ENCODE measurements at places on chromosomes 1 and 21. TPM values are rescaled to one million over a fixed set of nuclear protein-coding genes. Genes with fewer than 3 reads are reported as not detected.

DNA sequence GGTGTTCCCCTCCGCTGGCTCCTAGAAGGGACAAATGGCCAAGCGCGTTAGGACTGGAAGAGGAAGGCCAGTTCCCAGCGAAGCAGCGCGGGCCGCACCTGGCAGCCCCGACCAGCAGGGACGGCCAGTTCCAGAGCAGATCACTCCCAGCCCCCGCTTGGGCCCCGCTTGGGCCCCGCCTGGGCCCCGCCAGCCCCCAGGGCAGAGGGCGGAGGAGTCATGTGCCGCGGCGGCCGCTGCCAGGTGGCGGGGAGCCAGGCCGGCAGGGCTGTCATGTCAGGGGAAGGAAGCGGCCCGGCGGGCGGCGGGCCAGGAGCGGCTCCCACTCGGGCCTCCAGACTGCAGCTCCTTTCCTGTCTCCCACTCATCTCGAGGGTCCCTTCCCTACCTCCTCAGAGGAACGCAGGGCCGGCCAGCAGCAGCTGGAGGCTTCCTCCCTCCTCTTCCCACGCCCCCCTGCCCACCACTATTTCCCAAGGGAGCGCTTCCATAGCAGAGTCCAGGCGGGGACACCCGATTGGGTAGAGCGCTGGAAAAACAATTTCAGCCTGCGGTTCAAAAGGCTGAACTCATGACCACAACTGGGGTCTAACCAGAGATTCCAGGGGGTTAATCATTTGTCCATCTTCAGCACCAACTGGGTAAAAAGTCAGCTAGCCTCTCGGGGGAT is 16.5 kb downstream of the ZNF697 start:
- peak; percentile 91 for DNase-seq

GRCh38 chr1:156336242-156336641 is 1.9 kb downstream of the CCT3 start:
- no peak for DNase-seq

- no peak for DNase-seq
Observed at GRCh38 chr1:53467391-53467790, 8.2 kb downstream of the DMRTB1 start.

- no peak for DNase-seq
Observed at GRCh38 chr1:98437540-98437939, 224.0 kb upstream of the SNX7 start.

DNA sequence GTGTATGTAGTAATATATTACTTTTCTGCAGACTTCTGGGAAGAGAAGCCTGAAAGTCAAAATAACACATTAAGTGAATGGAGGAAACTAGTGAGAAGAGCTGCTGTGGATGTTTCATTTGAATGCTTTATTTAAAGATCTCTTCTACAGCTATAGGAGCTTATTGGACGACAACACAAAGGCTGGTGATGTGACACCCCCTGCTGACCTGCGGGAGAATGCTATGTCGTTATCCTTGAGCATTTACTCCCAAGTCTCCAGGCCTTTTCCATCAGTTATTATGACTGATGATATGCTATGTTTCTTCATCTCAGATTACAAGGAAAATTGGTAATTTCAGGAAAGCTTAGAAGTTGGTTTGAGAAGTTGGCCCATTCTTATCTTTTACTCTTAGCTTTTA is 22.3 kb upstream of the PLA2G4A start:
- DNase-seq, result peak; percentile 23

GRCh38 chr1:151513626-151514121 is 2.5 kb downstream of the CGN start:
- peak; percentile 57 for DNase-seq

DNA sequence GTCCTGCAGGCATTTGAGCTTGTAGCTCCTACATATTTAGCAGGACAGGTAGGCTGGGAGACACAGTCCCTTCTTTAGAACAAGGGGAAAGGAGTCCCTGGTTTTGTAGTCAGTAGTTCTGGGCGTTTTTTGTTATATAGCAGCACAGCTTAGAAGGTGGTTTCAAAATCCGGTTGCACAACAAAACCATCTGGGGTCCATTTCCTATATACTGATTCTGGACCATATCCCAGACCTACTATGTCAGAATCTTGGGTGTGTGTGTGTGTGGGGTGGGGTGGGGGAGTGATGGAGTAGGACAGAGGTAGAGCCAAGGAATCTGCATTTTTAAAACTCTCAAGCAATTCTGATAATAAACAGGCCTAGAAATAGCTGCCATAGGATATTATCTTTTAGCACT is 21.6 kb downstream of the METTL13 start:
- DNase-seq, result peak; percentile 51

GRCh38 chr1:40014812-40015594 is 25.5 kb upstream of the CAP1 start:
- DNase-seq, result no peak

GRCh38 chr21:45243603-45244002 is 44.1 kb downstream of the POFUT2 start:
- no peak for DNase-seq

DNA sequence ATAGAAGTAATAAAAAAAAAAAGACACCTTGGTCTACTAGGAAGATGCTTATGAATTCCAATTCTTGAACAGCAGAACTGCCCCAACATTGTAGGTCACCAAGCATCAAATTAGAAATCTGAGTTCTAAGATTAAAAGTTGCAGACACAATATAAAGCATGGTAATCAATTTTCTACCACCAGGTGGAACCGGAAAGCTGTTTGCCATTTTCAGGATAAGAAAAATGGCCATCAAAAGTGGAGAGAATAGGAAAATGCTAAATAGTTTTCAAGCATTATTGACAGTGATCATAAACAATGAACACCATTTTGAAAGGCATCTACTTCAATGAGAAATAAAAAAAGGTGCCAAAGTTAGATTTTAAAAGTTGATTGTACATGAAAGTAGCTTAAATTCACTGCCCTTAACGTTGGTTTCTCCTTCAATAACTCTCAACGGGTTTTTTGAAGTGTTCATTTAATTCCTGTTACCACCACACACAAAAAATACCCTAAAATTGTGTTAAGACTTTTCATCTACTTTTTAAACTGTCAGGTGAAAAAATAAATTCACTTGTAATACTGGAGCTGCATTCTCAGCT is 252.9 kb downstream of the KCNT2 start:
- DNase-seq, result peak; percentile 9

- peak; percentile 17 for DNase-seq
Observed at GRCh38 chr1:221998186-221998612, 256.3 kb upstream of the DUSP10 start.

DNA sequence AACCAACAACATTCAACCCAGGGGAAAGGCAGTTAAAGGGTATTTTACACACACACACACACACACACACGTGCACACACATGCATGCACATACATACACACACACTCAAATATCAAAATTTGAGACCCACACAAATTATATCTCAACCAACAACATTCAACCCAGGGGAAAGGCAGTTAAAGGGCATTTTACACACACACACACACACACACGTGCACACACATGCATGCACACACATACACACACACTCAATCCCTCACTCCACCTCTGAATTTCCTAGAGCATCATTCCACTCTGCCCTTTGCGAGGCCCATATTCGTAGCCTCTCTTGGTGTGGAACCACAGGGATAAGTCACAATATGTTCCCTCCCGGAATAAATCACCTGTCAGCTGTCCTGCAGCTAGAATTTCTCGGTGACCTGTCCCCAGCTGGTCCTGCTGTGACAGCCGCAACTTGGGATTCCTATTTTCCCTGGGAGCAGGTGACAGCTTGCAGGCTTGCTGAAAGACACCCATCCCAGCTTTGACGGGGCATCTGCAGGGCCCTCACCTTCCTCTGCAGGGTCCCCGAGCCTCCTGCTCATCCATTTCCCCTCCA is 122.7 kb downstream of the PSMG1 start:
- no peak for DNase-seq

Gene HEYL
- 25.7 TPM for polyA plus RNA-seq

Gene PLEKHN1
- 0.24 TPM for polyA plus RNA-seq

Gene SYT14
- polyA plus RNA-seq, result 0.27 TPM

Gene CHODL
- polyA plus RNA-seq, result 2.4 TPM

Gene KRTAP7-1
- polyA plus RNA-seq, result not detected

Gene SLC25A34
- polyA plus RNA-seq, result 4.6 TPM
